ENCODE measurements at places on chromosomes 12 and 14.

DNA sequence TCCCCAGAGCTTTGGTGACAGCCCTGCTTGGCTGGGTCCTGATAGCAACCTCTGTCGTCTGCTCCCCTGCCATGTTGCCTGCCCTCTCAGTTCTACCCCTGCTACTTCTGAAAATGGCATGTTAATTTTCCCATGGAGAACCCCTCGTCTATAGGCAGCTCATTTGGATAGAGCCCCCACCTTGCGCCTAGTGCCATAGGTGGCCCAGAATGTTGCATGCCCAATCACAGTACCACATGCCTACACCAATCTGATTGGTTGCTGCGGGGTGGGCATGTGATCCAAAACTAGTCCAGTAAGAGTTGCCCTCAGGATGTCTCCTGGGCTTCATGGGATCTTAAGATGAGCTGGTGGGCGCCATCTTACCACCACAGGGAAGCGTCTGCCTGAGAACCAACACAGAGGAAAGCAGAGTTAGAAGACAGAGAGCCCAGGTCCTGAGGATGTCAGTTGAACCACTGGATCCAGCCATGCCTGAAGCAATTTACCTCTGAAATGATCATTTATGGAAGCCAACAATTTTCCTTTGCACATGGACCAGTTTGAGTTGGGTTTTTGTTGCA is 85.7 kb downstream of the PAPOLA start:
- no peak for DNase-seq

- no peak for DNase-seq
Observed at GRCh38 chr12:94012590-94012989, 135.8 kb upstream of the PLXNC1 start.

DNA sequence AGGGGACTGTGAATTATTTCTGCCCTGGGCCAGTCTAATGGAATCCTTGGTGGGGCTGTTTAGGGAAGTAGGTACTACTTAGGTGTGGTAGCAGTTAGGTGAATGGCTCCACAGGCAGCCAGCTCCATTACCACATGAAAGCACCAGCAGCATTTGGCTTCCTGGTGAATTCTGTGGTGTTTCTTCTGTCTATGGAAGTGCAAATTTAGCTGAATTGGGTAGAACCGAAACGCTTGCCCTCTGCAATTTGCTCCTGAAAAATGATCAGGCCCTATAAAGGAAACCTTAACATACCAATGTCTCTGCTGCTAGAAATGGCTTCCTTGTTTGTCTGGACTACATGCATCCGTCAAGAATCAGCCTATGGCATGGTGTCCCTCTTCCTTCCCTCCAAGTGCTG is 16.4 kb downstream of the FLRT2 start:
- DNase-seq, result no peak

- DNase-seq, result no peak
Observed at GRCh38 chr12:75759842-75760572, 248.6 kb upstream of the KRR1 start.

- DNase-seq, result no peak
Observed at GRCh38 chr12:38160318-38161122, 156.1 kb upstream of the ALG10B start.

- no peak for DNase-seq
Observed at GRCh38 chr12:121800694-121801594, 2.9 kb upstream of the SETD1B start.

GRCh38 chr12:124295431-124296058 is 652 bp downstream of the RFLNA start:
- DNase-seq, result no peak

DNA sequence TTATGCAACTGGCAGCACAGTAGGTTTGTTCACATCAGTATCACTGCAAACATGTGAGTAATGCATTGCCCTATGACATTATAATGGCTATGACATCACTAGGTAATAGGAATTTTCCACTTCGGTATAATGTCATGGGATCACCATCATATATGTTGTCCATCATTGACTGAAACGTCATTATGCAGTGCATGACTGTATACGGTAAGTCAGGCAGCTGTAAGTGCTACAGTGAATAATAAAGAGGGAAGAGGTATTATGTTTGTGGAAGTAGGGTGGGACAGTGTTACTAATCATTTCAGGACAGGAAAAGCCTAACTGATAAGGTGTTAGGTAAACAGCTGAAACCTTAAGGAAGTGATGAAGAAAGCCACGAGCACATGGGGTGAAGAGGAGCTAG is 68.1 kb downstream of the ANO4 start:
- no peak for DNase-seq

DNA sequence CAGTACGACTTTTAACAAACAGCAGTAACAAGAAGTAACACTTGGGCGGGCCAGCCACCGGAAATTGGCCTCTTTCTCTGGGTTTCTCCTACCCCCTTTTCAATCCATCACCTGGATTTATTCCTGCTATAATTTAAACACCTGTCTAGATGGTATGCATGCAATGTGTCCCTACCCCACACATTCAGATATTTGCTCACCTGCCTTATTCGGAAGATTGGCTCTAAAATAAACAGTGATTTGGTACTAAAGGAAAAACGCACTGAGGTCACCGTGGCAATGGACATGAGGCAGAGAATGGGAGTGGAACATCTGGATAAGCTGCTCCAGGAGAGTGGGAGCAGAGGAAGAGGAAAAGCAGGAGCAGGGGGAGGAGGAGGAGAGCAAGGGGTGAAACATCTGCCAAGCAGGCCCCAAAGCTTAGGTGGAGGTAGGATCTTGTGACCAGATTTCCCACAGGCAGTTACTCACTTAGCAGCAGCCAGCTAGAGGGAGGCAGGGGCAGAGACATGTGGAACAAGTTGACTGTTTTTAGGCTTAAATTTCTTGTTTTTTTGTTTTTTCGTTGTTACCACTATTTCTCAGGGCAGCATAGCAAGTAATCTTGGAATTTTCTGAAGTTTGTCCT is 150.9 kb downstream of the TTLL5 start:
- DNase-seq, result no peak

DNA sequence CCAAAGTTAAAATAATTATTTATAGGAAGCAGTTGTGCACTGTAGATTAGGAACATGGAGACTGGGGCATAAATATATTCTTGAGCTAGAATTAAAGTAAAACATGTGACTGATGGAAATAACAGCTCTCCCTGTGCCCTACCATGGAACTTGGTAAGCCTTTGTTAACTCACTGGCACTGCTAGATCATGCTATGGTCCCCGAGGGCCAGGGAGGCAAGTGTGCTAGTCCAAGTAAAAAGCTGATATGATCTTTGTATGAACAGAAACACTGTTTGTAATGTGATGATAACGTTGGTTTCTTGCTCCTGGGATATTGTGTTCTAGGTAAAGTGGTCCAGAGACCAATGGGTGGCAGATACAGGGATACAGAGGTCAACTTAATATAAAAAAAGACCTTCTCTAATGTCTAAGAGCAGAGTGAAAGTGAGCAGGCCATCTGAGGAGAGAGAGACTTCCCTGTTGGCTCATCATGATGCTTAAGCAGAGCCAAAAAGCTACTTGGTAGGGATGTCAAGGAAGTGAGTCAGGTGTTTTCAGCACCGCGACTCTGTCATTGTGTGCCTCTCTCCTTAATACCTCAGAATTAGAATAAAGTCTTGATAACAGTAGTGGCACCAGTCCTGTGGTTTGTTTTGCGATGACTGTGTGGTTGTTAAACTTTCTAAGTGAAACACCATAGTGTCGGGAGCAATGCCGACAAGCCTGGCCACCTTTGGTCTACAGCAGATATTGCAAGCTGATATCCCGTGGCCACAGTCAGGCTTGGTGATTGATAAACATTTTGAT is 27.6 kb downstream of the BICD1 start:
- no peak for DNase-seq

DNA sequence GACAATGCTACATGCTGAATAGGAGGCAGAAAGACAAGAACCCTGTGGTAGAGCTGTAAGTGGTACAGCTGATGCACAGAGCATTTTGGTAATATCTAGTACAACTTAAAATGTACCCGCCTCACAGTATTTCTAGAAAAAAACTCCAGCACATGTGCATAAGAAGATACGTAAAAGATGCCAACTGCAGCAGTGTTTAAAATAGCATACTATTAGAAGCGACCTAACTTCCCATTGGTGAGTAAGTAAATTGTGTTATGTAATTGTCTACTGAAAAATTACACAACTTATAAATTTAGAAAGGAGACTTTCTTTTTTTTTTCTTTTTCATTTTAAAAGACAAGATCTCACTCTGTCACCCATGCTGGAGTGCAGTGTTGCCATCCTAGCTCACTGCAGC is 114.3 kb upstream of the CAND1 start:
- DNase-seq, result no peak

GRCh38 chr12:75981247-75982168 is 50.1 kb downstream of the PHLDA1 start:
- DNase-seq, result no peak

DNA sequence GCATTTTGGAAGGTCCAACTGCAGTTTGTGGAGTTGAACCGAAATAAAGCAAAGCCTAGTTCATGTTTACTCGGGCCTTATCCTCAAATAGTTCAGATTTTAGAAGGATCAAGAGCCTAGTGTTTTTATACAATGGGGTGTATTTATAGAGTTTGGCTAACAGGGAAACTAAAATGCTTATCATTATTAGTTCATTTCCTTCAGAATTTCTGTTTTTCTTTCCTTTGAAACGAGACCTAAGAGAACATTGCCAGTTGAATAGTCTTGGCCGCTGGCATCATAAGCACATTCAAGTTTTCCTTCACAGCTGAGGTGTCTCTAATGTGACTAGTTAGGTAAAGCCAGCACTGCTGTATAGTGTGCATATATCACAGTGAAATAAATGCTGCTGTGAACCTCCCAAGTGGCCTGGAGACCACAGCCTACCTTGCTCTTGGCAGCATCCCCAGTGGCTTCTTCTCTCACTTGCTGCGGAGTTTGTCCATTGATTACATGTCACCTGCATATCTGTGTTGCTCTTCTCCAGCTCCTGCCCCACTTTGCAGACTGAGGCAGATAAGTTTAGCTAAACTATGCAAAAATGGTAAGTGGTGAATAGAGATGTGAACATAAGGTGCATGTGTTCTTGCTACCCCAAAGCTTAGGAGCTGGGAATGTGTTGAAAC is 88.8 kb downstream of the ANO6 start:
- DNase-seq, result no peak

GRCh38 chr12:76398106-76398505 is 49.9 kb upstream of the BBS10 start:
- no peak for DNase-seq

GRCh38 chr12:14723763-14724162 is 27.4 kb upstream of the GUCY2C start:
- DNase-seq, result no peak

DNA sequence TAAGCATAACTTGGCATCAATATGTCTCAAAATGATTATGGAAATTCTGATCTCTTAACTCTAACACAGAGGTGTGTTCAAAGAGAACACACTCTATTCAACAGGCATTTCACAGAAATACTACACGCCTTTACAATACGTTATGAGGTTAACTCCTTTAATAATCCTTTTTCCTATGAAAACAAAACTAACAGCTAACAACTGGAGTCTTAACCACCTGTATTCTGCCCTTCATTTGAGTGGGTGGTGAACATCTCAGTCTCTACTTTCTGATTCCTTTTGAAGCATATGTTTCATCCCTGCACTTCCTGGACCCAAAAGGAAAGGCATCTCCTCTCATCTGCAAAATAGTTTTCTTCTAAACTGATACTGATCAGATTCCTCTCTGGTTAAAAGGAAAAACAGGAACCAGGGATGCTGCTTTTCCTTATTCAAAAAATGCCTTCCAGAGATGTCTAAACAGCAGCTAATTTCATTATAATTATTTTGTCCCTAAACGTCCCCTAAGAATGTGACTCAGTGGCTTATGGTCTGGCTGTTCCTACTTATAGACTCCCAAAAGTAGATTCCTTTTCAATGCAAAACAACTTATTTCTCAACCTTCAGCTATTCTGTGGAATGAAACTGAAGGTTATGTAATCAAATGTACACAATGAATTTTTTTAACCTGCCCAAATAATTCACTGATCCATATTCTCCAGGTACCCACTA is 24.1 kb downstream of the ITPR2 start:
- DNase-seq, result no peak

DNA sequence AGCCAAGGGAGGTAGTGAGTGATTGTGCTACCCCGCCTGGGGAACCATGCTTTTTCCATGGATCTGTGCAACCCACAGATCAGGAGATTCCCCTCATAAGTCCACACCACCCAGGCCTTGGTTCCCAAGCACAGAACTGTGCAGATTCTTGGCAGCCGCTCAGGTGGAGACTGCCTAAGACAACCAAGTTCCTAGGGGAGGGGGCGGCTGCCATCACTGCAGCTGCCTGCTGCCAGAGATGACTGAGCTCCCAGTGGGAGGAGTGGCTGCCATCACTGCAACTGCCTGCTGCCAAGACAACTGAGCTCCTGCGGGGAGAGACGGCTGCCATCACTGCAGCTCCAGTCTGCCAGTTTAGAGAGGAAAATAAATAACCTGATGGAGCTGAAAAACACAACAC is 138.3 kb upstream of the GARIN2 start:
- no peak for DNase-seq

DNA sequence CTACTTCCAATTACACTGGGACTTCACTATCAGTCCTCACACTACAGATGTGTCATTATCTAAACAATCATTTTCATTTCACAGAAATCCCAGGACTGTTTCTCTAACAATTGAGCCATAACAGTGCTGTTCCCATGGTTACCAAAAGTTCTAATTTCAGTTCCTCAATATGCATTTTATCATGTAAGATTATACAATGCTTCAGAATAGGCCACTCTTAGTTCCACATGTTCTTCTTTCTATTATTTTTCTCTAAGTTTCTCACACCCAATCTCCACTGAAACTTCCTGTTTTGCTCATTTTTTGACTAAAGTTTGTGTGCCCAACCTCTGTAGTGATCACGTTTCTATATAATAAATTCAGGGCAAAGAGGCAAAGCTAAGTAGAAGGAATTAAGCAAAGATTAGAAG is 185.8 kb downstream of the DUSP6 start:
- DNase-seq, result no peak

DNA sequence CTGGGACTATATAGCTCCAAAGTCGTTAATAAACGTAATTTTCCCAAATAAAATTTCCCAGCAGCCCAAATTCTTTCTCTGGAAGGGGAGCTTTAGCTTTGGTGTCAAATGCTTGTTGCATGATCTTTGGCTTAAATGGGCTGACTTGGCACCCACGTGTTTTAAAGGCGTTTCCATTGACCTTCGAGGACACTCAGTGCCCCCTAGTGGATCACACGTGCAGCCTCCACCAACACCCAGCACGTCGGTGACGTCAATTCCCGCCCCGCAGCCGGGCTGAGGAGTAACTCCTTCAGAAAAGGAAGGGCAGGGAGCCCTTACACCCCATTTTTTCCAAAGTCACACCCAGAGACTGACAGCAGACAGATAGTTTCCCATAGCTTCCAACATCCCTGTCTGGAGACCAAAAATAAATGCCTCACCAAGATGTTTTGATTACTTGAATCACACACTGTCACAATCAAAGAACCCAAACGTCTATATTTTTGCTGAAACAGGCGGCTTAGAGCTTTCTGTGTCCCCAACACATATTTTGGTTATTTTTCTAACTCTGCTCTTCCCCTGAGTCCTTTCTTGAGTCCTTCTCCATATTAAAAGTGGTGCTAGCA is 707.9 kb downstream of the AACS start:
- DNase-seq, result no peak

- DNase-seq, result no peak
Observed at GRCh38 chr12:268483-268840, 5.8 kb upstream of the SLC6A13 start.
